Fibroblast of pulmonary artery (primary cell): ENCODE measurements at places on chromosomes 1 and 21.

DNA sequence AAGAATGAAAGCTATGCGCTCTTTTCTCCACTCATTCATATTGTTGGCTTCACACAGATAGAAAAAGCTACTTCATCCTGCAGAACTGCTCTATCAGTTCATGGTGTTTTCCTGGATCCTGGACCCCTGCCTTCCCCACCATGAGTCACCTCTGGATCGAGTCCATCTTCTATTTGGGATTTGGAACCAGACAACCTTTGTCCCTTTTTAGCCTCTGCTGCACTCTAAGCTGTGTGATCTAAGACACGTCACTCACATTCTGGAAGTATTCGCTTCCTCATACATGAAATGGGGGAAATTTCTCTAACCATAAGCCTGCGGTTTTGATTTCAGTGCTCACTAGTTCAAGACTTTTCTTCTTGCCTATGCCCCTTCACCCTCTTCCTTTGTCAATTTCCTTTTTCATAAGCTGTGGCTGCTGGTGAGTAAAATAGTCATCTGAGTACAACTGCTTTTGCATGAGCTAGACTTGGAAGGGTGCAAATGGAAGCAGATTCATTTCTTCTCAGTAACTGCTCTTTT is 14.1 kb upstream of the DEGS1 start:
- peak; percentile 89 for DNase-seq

DNA sequence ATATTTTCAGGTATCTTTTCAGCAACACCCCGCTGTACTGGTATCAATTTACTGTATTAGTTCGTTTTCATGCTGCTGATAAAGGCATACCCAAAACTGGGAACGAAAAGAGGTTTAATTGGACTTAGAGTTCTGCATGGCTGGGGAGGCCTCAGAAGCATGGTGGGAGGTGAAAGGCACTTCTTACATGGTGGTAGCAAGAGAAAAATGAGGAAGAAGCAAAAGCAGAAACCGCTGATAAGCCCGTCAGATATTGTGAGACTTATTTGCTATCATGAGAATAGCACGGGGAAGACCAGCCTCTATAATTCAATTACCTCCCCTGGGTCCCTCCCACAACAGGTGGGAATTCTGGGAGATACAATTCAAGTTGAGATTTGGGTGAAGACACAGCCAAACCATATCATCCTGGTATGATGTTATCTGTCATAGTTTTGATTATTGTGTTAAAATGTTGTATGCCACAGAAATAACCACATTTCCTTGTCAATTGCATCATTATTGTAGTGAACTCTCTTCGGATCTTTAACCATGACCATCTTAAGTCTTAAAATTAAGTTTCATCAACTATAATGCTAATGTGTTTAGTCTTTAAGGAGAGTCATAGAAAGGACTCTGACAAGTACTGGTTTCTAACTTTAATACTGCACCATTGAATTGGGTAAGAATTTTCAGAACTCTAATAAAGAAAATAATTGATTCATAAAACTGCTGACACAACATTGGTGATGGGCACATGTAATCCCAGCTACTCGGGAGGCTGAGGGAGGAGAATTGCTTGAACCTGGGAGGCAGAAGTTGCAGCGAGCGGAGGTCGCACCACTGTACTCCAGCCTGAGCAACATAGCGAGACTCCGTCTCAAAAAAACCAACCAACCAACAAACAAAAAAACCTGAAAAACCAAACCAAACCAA is 58.2 kb downstream of the TBX19 start:
- no peak for DNase-seq

- no peak for DNase-seq
These were observed 413.0 kb upstream of the ESRRG start for GRCh38 chr1:217135987-217136894.

DNA sequence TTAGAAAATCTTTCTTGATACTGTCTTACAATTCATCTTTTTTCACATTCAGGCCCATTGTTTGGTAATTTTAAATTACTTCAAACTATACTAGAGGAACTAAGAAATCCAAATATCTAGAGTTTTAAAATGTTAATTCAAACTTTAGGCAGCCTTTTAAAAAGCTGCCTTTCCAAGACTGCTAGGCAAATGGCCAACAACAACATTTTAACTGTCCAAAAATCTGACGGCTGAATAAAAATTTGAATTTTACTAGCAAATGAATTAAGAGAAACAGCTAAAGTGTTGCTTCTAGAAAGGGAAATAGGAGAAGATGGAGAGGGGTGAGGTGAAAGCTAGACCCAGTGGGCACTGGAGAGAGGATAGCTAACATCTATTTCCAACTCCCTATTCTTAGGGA is 17.2 kb downstream of the DPYD start:
- DNase-seq = peak; percentile 63

GRCh38 chr1:40281853-40282252 is 23.8 kb downstream of the ZMPSTE24 start:
- DNase-seq = no peak

- DNase-seq = no peak
These were observed 122.1 kb downstream of the UBR4 start for GRCh38 chr1:19087737-19088594.

DNA sequence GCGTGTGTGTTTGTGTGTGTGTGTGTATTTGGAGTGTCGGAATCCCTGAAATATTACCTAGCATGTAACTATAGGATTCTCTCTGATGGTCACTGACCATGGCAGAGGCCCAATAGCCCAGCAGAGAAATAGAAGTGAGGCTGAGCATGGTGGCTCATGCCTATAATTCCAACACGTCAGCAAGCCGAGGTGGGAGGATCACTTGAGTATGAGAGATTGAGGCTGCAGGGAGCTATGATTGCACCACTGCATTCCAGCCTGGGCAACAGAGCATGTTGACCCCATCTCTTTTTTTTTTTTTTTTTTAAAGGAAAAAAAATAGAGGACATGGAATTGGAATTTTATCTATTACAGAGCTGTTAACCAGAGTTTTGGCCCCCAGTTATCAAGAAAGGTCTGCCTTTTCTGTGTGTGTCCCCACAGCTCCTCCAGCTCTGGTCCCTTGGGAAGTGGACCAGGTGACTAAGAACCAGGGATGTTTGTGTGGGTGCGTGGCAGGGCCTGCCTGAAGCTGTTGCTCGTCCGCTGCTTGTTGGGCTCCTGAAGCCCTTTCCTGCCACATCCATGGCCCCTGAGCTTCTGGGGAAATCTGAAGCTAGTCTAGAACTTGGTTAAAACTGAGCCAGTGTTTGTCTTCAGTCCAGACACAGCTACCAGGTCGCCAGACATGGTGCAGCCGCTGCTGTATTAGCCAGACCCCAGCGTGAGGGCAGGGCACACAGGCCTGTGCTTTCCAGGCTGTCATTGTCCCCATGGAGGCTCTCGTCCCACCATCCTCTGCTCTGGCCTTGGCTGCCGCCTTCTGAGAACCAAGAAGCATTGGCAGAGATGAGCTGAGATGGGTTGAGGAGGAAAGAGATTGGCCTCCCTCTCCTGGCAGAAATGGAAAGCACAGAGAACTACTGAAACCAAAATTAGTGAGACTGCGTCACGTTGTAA is 25.5 kb downstream of the CAPN9 start:
- DNase-seq = peak; percentile 50

DNA sequence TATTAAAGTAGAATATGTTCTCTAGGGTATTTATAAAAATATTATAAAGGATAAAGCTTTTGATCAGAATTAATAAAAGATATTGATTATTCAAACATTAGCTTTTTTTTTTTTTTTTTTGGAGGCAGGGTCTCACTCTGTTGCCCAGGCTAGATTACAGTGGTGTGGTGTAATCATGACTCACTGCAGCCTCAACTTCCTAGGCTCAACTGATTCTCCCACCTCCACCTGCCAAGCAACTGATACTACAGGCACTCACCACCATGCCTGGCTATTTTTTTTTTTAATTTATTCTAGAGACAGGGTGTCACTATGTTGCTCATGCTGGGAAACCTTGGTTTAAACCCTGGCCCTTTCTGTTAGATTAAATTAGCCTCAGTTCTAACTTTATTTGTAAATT is 188.3 kb downstream of the CLEC20A start:
- DNase-seq = no peak

DNA sequence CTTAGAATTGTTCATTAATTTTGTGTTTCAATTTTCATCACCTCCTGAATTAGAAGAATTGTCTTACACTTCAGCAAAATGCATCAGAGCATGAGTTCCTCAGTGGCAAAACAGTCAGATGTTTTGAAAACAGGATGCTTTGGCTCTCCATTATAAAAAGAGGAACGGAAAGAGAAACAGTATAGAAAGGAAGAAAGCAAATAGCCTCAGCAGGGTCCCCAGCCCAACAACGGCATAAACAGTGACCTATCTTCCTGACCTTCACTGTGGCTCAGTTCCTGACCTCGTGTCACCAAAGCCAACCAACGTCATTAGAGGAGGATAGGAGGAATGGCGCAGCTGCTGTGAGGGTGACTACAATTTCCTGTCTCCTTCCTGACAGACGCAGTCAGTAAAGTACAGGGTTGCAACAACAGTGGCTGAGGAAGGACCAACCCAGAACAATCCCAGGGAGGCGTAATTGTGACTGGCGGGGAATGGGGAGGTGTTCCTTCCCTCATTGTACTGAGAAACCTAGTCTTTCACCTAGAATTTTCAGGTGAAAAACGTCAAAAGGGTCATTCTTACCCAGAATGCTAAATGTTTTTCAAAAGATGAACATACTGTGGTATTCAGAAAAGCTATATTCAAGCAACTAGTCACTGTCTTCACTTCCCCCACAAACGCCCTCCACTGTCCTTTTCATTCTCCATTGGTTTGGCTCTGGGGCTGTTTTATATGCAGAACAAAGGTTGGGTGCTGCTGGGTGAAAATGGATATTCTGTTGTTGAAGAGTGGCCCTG is 197.9 kb upstream of the SGIP1 start:
- peak; percentile 96 for DNase-seq

DNA sequence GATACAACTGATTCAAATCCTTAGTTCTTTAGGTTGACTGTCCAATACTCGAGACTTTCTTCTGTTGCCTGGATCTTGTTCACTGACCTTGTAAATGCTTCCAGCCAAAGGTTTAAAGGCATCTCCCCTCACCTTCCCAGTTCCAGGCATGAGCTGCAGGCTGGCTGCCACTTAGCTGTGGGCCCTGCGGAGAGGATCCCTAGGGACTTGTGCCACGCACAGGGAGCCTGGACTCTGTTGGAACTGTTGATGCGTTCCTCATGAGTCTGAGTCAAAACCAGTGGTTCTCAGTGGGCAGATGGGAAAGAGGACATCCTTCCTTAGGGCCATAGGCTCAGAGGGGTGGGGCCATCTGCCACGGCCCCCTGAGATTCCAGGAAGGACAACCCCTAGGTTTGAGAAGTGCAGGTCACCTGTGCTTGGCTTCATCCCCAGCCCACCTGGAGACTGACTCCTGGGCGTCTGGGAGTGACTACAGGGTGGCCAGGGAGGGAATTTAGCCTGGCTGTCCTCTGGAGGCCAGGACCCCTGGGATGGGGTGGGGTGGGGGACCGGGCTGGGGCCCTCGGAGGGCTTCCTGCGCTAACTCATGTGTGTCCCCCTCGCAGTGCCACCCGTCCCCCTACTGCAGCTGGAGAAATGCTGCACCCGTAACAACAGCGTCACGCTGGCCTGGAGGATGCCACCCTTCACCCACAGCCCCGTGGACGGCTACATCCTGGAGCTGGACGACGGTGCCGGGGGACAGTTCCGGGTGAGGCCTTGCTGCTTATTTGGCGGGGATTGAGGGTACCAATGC is 37.6 kb upstream of the GNPAT start:
- DNase-seq = no peak

DNA sequence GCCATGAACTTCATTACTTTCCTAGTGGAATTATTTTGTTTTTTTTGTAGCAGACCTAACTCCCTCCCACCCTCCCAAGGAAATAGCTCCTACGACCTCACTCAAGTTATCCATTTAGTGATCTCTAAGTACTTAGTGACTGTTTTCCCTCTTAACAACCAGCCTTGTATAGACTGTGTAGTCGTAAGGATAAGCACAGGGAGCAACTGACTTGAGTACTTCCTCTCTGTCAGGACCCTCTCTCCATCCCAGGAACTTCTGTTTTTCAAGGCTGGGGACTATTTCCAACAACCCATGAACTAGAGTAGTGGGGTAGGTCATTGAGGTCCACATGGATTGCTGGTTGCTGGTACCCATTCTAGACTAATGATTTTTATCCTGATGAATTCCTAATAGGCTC is 1.9 kb downstream of the AGO1 start:
- no peak for DNase-seq

GRCh38 chr1:45960930-45961715 is 157.7 kb downstream of the MAST2 start:
- no peak for DNase-seq

DNA sequence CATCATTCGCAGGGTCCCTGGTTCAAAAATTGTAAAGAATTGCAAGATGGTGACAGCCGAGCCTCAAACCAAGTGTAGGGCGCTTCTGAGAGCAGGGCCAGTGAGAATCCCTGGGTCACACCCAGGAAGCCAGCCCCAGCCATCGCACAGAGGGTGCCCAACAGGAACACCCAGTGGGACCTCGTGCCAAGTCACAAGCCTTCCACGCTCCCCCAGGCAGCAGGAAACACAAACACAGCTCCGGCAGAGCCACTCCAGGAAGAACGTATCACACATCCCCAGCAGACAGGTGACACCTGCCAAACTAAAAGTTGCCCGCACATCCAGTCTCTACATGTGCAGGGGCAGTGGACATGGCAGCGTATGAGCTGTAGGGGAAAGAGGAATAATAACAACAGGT is 20.2 kb downstream of the DHRS3 start:
- DNase-seq = no peak

DNA sequence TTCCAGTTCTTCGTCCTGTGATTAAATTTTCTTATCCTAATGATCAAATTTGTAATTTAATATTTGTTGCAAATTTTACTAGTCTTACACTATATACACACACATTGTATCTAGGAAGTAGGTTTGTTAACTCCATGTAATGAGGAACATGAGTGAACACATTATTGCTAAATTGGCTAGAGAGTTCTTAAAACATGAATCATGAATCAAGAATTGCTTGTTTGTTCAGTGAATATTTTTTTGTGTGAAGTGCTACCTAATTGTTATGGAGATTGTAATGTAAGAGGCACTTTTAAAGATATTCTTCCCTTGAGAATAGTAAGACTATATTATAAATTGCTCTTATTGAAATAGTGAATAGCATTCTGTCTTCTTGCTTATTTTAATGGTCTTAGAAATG is 4.6 kb downstream of the GPSM2 start:
- DNase-seq = peak; percentile 46

DNA sequence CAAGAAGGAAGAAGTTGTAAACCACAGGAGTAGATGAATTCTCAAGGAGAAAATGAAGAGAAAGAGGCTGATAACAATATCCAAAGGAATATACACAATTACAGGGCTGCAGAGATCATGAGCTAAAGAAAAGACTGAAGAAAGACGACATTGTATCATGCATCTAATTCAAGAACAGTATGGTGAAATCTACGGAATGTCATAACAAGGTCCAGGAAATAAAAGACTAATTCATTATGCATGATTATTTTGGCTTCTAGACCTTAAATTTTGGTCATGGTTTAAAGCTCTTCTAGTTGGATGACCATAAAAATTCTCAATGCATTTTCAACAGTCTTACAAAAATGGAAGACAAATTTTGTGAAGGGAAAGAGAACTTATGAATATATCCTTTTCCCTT is 71.7 kb downstream of the SH3GLB1 start:
- peak; percentile 37 for DNase-seq

DNA sequence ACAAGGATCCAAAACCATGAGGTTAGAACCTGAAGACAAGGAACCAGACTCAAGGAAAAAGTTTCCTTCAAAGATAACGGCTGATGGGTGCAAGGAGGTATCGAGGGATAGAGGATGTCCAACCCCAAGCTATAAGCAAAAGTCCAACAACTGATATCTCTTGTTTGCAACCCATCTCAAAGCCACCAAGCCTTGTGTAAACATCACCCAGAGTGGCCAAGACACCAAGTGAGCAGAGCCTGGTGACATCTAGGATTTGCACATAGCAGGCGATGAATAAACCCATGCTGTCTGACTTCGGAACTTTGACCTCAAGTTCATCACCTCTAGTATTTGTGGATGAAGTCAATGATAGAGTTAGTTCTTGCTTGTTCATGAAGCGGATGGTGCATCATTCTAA is 180.7 kb downstream of the ETS2 start:
- no peak for DNase-seq
